IMR-90 (cell line): ENCODE measurements at places on chromosomes 3 and 15.

GRCh38 chr3:152452318-152452717 is 183.6 kb downstream of the MBNL1 start:
- DNase-seq: peak; percentile 51

GRCh38 chr3:34464646-34465045 is 666.2 kb downstream of the PDCD6IP start:
- DNase-seq: no peak

DNA sequence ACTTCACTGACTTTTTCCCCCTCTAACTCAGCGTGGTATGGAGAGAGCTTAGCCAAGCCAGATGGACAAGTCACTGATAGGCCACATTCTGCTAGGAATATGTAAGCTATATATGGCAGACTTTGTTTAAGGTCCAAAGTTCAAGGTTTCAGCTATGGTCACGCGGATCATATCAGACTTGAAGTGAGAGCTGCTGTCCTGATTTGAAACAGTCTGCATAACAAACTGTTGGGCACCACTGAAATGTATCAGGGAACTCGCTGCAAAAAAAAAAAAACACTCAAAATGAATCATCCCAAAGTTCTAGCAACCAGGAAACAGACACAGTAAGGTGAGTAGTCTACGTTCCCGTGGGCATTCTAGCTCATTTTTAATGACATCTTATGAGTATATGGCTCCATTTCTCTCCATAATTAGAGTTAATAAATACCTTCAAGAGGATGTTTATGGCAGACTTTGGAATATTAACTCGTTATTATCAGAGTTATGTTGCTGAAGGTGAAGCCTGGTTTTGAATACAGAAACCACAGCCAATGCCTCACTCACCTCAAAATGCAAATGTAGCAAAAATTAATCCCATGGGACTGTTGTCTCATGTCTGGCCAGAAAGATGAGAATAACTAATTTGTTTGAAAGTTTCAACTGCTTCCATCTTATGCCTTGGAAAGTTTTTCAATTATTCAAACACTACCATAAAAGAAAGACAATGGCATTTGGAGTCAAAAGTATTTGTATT is 12.3 kb downstream of the DPH3 start:
- DNase-seq: no peak

DNA sequence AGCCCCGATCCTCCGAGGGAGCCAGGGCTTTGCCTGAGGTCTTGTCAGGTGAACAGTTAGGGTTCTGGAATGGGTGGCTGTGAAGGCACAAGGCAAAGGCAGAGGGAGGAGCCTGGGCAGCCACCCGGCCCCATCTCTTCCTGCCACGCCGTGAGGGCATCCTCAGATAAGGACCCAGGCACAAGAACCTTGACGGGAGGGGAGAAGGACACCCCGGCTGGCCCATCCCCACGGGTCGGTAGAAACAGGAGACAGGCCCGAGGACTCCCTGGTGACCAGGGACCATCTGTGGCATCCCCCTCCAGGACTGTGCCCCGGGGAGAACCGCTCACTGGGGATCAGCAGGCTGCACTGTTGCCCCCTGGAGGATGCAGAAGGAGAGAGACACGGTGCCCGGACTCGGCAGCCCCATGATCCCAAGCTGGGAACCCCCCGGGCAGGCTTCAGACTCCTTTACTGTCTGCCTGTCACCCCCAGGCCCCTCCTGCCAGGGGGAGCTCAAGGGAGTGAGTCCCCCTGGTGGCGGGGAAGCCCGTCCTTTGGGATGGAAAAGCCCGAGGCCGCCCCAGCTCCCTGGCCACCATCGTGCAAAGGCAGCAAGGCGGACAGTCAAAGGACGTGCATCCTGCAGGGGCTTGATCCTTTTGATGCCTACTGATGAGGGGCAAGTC is 12.3 kb upstream of the PCSK6 start:
- no peak for DNase-seq

GRCh38 chr15:73426323-73426994 is 16.5 kb upstream of the REC114 start:
- DNase-seq: no peak

DNA sequence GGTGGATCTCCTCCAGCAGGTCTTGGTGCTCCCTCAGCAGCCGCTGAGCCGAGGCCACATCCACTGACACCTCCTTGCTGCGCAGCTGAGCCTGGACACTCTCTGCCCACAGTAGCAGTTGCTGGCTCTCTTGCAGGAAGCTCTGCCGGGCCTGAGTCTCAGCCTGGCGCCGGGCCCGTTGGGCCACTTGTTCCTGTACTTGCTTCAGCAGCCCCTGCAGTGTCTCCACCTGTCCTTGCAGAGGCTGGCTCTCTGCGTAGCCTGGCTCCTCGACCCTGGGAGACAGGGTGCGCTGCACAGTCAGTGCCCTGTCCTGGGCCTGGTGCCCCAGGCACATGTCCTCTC is 15.5 kb downstream of the SPTBN5 start:
- DNase-seq: no peak

DNA sequence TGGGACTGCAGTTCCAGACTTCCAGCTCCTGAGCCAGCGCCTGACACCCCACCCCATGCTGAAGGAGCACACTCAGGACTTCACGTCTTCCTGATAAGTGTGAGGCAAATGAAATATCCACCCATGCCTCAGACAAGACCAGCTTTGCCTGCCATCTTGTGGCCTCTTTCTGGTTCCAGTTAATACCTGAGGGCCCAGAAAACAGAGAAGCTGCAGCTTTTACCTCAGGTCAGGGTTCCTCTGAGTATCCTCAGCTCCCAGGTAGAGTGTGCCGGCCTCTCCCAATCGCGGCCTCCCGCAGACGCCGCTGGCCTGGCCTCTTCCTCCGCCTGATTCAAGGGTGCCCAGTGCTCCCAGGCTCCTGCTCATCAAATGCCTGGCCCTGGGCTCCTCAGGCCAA is 5.1 kb upstream of the KLHL6 start:
- DNase-seq: no peak

DNA sequence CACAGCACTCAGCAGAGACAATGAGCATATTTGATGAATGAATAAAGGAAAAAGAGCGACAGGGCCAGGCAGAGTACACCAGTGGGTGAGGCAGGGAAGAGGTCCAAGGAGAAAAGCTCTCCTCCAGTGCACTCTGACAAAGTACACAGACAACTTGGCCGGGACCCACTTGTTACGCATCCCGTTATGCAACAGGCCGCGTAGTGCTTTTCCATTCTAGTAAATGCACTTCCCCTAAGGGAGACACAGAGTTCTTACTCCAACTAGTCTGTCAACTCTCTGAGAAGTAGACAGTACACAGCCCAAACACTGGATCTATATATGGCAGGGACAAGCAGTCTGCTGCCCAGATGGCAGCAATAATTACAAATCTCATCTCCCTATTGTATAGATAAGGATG is 18.5 kb downstream of the LARP6 start:
- no peak for DNase-seq

- peak; percentile 86 for DNase-seq
These were observed 171.1 kb upstream of the STT3B start for GRCh38 chr3:31361371-31362273.

DNA sequence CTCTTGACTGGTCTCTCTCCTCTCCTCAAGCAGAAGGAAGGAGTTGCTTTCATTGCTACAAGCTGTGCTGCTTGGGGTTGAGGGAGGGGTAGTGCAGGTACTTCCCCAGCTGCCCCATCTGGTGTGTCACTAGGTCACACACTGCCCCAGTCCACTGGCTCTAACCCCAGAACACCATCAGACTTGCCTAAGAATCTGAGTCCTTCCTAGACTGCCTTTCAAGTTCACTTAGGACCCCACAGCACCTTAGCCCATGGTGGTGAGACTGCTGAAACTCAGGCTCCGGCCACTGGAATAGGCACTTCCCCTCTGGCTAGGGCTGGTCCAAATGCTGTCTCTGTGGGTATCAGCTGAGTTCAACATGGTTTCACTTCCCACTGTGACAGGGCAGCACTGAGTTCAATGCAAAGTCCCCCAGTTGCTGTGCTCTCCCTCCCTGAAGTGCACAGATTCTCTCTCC is 279.7 kb upstream of the GOLGA6L4 start:
- no peak for DNase-seq

- DNase-seq: no peak
These were observed 598.9 kb upstream of the GRM7 start for GRCh38 chr3:6262010-6262409.

- DNase-seq: no peak
These were observed 100.3 kb downstream of the FRMD5 start for GRCh38 chr15:44094781-44095180.

DNA sequence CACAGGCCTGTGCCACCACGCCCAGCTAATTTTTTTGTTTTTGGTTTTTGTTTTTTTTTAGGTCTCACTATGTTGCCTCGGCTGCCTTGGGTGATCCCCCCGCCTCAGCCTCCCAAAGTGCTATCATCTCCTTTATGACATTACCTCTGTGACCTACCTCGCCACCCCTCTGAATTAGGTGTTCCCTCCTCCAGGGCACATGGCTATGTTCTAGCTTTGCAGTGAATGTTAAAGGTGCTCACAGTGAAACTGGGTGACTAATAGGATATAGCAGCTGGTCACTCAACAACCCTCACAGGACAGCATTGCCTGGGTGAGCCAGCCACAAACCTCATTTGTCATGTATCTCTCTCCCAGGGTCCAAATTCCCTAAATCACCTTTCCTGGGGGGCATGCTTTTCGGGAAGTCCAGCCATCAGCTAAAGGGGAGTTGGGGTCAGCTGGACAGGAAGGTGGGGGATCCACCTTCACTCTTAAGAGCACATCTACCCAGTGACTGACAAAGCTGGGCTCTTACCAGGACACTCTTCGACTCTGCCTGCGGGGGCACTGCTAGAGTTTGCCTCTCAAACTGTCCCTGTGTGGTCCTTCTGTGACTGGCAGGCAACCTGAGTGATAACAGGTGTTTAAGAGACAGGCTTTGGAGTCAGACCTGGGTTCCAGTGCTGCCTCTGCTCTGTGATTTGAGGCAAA is 1.6 kb upstream of the TTLL3 start:
- DNase-seq: peak; percentile 43

- DNase-seq: no peak
These were observed 12.6 kb downstream of the SLC24A1 start for GRCh38 chr15:65634356-65634755.

DNA sequence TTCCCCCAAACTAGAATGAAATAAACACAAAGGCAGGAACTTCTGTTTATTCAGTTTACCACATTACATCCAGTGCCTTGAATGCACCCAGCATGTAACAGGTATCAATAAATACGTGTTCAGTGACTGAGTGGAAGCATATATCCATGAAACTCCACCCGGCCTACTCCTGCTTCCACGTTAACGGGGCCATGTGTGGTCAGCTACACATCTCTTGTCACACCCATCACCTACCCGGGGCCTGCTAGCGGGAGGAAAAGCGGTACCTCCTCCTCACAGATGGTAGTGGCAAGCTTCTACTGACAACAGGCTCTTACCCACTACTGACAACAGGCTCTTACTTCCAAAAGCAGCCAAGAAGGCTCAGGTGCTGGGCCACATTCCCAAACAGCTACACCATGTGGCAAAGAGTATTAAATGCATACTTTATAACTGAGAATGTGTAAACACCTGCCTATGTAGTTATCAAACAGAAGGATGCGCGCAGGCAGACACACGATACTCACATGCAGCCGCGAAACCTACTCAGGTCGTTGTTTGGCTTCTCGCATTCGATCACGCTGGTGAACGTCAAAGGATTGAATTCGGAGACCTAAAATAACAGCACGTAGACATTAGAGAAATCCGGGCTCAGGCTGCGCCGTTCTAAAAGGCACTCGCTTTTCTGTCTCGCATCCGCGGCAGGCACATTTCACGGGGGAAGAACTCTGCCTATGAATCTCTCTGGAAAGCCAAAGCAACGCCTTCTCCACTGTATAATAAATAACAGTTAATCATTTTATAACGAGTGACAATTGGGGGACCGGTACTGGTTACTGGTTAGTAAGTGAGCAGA is 127.4 kb downstream of the ATP10A start:
- DNase-seq: no peak
